Heart left ventricle (tissue), 16 donors: ENCODE measurements at places on chromosomes 5 and 9. TPM values are rescaled to one million over a fixed set of nuclear protein-coding genes. Genes with fewer than 3 reads are reported as not detected.

CCNO gene
- total RNA-seq = not detected

IL4 gene
- not detected for total RNA-seq

GABRA1 gene
- total RNA-seq = not detected

MLANA gene
- not detected for total RNA-seq

RPS14 gene
- 1,428 TPM for total RNA-seq

DNA sequence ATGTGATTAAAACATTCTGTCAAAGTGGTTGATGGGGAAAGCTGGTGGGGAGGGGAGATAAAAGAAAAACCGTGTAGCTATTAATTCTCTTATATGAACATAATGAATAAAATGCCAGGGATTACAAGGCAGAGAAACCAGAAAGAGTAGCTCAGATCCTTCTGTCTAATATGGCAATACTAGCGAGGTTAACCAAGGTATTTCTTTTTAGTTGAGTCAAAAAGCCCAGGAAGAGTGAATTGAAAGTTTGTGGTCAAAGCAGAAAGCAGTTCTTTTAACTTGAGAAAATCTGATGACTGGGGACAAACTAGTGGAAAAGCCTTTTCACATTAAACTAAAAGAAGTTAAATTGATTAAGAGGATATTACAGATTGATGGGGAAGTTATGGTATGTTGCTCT lies 76.0 kb downstream of the ERBIN start:
- no peak for DNase-seq

- no peak for DNase-seq
Observed at GRCh38 chr5:61919920-61920319, 386.1 kb upstream of the KIF2A start.

GRCh38 chr9:20940447-20941173 lies 90.8 kb downstream of the HACD4 start:
- no peak for DNase-seq

GRCh38 chr9:6702707-6703106 lies 55.1 kb upstream of the KDM4C start:
- DNase-seq = no peak

DNA sequence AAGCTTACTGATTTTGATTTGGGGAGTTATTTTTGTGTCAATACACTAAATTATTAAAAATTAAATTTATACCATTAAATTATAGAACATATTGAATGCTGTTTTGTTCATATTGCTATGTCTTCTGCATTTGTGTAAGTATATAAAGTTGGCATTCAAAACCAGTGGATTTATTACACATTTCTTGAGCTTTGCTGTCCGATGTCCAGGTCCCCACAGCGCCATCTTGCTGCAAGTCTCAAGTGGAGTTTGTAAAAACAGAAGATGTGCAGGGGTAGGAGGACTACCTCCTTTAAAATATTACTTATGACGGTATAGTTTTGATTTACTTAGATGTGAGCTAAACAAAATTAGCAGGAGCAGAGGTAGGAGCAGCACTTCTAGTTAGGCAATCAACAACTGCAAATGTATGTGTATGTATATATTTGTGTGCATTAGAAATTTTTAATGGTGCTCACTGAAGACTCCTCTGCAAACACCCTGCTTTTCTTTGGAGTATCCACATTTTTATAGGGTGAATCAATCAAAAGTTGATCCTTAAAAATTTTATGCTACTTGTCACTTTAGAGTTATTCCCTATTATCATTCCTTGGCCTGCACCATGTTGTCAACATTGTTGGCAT lies 37.4 kb downstream of the CPEB4 start:
- DNase-seq = peak; percentile 62

DNA sequence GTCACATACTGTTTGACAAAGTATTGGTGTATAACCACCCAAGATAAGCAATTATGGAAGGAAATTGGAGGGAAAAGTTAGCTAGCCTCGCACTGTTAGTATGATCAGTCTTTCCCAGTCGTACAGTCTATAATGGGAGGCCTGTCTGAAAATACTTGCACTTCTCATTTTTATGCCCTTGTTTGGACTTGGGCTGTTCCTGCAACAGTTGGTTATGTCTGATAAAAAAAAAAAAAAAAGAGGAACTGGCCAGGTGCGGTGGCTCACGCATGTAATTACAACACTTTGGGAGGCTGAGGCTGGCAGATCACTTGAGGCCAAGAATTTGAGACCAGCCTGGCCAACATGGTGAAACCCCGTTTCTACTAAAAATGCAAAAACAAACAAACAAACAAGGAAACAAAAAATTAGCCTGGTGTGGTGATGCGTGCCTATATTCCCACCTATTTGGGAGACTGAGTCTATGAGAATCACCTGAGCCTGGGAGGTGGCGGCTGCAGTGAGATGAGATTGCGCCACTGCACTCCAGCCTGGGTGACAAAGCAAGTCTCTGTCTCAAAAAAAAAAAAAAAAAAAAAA lies 58.3 kb upstream of the ANKRD33B start:
- DNase-seq = no peak

- DNase-seq = no peak
Observed at GRCh38 chr5:73672132-73672531, 46.1 kb downstream of the ARHGEF28 start.

DNA sequence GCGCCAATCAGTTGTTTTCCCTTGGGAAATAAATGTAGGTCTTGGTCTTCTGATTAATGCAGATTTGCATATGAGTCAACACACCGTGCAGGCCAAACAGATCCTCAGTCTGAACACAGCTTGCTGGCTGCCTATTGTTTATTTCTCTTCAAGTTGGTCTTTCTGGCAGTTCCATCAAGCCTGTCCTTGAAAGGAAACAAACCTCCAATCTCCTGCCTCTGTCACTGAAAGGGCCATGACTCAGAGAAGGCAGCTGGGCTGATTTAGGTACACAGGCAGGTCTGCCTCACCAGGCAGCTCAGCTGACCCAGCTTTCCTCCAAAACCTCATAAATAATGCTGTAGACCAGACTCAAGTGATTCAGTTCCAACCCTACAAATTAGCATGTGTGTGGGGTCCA lies 175.9 kb downstream of the MAN2A1 start:
- DNase-seq = no peak

DNA sequence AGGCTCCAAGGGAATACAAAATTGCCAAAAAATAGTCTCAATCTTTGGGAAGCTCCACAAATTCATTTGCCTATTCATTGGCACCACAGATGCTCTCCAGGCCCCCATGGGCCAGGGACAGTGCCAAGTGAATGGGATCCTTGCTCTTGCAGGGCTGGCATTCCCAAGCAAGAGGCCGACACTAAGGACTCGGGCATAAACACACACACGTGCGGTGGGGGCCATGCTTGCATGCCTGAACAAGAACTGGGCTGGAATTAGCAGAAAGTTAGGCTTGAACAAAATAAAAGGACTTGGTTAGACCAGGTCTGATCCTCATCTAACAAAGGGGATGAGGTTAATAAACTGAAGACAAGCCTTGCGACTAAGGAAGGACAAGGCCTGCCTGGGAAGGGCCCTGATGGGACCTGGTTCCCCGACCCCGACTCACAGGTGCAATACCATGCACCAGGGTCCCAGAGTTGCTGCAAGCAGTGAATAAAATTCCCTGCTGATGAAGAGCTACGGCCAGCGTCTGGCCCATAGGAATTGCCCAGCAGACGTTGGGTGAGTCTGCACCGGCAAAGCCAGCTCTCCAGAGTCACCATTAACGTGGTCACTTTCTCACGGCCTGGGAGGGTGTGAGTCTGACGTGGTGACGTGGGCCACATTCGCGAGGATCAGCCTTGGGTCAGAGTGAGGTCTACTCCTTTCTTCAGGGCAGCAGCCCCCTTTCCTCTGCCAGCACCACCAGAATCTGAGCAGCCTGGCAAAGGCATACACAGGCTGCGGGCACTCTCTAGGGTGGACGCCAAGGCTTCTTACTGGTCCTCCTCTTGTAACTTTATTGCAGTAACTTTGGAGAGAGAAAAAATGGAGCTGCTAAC lies 77.4 kb upstream of the FCN1 start:
- DNase-seq = no peak

- DNase-seq = no peak
Observed at GRCh38 chr9:89677702-89678395, 73.0 kb downstream of the GADD45G start.
